ENCODE measurements at places on chromosomes 2 and 18.
A peak's percentile ranks its signal among the peaks of the same experiment; 100 is the strongest.

- DNase-seq, result no peak
Measured at GRCh38 chr2:28991460-28991859, 10.4 kb downstream of the TOGARAM2 start.

- no peak for DNase-seq
Measured at GRCh38 chr18:23563377-23564043, 22.8 kb downstream of the NPC1 start.

- no peak for DNase-seq
Measured at GRCh38 chr18:8749492-8749891, 44.1 kb downstream of the MTCL1 start.

GRCh38 chr18:42882122-42882521, 233.4 kb downstream of the RIT2 start:
- DNase-seq, result peak; percentile 48

GRCh38 chr2:39033980-39034379, 86.9 kb downstream of the SOS1 start:
- DNase-seq, result peak; percentile 4

- no peak for DNase-seq
Measured at GRCh38 chr18:46034230-46034629, 37.8 kb downstream of the PSTPIP2 start.

DNA sequence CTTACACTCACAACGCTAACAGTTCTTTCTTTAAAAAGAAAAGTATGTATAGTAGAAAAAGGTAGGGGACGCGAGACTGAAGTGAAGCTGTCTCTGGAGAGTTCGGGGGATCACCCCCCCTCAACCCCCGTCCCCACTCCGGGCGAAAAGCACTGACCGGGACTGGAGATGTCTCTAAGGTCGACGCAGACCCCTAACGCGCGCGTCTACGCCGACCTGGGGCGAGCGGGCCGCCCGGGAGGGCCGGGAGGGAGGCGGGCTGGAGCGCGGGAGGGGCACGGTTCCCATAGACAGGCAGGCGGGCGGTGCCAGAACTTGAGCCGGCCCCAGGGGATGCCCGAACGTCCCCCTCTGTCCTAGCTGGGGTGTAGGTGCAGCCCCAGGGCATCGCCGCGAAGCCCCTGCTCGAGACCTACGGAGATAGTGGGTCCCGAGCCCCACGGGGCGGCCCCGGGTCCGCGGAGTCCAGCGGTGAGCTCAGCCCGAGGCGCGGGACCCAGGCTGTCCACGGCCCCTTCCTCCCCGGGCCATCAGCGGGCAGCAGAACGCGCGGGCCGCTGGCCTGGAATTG, 82.2 kb downstream of the CHRNA1 start:
- DNase-seq, result no peak

- no peak for DNase-seq
Measured at GRCh38 chr2:25418944-25419677, 77.4 kb upstream of the DNMT3A start.

DNA sequence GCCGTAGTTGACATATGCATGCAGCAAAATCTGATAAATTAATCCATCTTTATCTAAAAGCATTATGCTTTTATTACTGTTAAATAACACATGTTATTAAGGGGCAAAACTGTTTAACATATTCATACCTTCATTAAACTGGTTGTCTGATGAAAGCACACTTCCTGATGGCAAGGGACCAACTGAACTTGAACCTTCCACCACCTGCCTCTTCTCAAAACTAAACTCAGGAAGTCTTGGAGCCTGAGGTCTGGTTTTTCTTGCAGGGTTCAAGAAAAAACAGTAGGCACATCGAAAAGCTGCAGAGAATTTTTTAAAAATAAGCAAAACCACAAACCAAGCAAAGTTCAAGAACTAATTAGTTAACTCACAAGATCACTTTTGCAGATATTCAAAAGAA, 64.9 kb downstream of the LNPK start:
- DNase-seq, result no peak

DNA sequence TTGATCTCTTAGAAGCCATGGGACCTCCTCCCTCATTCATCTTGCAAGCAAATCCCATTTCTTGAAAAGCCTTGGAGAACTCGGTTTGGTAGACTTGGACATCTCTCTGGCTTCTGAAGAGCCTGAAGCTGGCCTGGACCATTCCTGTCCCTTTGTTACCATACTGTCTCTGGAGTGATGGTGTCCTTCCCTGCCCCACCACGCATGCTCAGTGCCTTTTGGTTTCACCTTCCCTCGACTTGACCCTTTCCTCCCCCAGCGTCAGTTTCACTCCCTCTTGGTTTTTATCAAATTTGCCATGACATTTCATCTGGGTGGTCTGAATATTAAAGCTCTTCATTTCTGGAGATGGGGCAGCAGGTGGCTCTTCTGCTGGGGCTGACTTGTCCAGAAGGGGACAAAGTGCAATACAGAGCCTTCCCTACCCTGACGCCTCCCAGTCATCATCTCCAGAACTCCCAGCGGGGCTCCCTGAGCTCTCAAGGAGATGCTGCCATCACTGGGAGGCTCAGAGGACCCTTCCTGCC, 20.0 kb downstream of the FOSL2 start:
- DNase-seq, result no peak

DNA sequence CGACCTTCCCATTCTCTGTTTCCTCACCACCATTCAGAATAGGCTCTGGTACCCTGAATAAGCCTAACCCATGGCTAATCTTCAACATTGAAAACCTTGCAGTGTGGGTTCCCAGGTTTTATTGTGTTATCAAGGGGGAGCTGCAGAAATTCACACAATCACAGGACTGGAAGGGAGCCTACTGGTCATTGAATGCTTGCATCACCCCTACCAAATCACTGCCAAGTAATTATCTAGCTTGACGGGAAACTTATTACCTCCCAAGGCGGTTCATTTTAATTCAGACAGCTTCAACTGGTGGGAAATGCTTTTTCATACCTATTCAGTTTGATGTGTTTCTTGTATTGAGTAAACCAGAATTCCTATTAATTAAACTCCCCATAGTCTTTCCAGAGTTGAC, 33.6 kb upstream of the EFEMP1 start:
- DNase-seq, result no peak

GRCh38 chr2:46812361-46813019, 103.1 kb downstream of the MCFD2 start:
- DNase-seq, result peak; percentile 95

DNA sequence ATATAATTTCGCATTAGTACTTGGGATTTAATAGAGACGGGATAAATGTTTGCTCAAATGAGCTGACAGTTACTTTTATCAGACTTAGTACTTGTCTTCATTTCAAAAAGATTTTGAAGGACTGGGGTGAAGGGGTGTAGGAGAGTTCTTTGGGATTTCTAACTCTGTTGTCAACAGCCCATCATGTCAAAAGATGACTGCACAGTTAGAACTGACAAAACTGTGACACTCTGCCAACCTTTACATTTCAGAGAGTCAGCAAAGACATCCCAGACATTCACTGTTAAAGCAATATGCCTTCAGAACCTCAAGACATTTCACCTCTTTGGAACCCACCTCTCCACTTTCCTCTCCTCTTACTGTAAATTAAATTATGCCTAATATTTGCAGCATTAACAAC, 285.4 kb upstream of the SPHKAP start:
- DNase-seq, result no peak

GRCh38 chr2:206955253-206955652, 15.9 kb downstream of the CPO start:
- no peak for DNase-seq

DNA sequence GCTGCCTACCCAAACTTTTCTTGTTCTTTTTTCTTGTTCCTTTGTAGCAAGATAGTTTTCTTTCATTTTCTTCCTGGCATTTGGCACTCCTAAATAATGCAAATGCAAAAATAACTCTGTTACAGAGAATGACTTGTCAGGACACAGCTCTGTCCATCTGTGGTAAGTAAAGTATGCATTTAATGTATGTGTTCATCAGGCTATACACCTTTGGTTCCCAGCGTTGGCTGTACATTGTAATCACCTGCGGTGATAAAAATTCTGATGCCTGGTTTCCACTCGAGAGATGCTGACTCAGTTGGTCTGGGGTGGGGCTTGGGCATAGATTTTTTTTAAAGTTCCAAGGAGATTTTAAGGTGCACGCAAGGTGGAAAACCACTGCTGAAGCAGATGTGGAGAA, at the start of gene SERPINB13:
Gene SERPINB13 (plus strand): TSS at position 378 of the 400 bp plus-strand sequence. CDS start 1,325 bp downstream, outside the sequence.
- DNase-seq, result no peak

- DNase-seq, result no peak
Measured at GRCh38 chr2:43082903-43083677, 143.3 kb downstream of the ZFP36L2 start.

- DNase-seq, result no peak
Measured at GRCh38 chr18:76978616-76979015, 154.0 kb downstream of the MBP start.

DNA sequence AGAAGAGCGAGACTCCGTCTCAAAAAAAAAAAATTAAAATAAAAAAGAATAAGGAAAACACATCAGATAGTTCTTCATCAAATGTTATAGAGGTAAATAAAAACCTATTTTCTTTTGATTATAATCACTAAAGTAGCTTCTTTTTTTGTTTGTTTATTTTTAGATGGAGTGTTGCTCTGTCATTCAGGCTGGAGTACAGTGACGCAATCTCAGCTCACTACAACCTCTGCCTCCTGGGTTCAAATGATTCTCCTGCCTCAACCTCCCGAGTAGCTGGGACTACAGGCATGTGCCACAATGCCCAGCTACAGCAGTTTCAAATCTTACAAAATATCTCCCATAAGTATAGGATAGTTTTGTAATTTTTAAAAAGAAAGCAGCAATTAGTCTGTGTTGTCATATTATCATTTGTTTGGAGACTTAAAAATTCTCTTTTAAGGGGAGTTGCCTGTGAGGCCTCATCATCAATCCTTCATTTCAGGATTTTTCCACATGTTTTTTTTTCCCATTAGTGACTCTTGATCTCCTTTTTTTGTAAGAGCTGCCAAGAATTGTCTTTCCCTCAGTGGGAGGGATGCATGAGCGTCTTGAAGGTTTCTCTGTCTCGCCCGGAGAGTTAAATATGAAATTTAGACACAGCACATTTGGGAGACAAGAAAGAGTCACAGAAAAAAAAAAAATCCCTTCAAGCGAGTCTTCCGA, 275.9 kb downstream of the CDCA7 start:
- DNase-seq, result peak; percentile 6

DNA sequence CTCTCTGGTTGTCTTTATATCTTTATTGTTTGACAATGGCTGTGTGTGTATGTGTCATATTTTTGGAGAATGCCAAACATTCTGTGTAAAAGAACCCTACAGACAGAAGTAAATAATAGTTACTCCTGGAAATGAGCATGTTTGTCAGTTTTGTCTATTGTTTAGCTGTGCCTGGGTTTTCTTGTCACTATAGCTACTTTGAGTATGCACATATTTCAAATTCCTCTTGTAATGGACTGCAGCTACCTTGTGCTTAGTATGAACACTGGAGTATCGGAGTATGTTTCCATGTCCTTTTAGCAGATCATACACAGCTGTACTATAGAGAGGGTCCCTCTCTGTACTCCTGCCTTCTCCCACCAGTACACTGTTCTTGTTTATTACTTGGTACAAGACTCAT, 58.0 kb upstream of the DOCK10 start:
- DNase-seq, result no peak

DNA sequence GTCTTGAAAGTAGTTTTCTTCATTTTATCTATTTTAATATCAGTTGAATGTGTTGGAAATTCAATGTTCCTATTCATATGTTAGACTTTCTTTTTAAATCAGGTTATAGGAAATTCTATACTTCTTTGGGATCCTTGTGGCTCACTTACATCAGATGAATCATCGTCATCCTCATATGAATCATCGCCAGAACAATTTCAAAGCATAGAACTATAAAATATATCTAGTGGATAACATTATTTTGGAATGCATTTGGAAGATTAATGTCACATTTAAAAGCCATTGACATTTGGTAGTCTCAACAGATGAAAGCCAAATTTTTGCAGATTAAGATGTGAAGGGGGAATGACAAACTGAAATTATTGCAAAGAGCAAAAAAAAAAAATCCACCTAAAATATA, 94.1 kb downstream of the FAM161A start:
- DNase-seq, result peak; percentile 48

DNA sequence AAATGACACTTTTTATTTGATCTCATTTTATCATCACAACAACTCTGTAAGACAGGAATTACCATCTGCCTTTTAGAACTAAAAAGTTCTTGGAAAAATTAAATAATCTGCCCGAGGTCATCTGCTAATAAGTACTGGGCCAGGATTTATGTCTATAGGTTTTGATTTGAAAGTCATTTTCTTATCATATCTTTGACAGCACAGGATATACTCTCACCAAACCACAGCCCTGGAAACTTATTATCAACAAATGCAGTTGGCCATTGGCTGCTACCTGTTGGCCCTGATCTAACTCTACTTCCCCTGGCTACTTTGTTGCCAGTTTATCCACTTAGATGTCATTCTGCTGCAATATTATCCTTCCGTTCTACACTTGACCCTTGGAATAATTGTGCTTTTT, 354.6 kb downstream of the RAD51AP2 start:
- DNase-seq, result no peak

GRCh38 chr2:119116411-119117295, 41.9 kb downstream of the C1QL2 start:
- DNase-seq, result no peak

GRCh38 chr2:231343988-231344387, 51.5 kb upstream of the B3GNT7 start:
- DNase-seq, result no peak

DNA sequence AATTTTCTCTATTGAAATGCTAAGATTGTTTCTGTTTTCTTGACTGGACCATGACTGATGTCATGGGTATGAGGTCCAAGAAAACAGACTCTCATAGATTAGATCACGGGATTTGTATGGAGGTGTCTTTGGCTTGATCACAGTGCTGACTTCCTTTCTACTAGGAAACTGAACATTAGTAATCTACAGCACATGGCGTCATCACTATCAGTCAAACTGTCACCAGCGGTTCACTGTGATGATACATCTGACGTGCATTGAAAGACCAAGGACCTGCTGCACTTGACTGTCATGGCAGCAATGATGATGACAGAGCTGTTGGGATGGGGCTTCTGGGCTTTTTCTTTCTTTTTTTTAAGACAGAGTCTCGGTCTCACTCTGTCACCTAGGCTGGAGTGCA, 28.2 kb upstream of the IMPA2 start:
- no peak for DNase-seq

DNA sequence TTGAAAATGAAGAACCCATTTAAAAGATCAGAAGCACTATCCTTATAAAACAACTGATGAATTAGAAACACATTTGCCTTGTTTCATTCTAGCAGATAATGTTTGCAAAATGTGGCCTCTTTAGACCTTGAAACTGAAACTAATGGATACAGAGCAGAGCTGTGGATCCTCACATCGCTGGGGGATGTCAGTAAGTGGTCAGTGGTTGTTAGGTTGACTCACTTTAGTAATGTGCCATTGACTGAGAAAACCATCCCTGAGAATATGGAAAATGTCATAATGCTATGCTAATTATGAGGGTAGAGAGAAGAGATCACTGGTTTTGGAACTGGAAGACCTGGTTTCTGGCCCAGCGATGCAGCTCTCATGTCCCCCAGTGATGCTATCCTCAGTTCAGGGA, 176.7 kb downstream of the MYO1B start:
- no peak for DNase-seq

- DNase-seq, result peak; percentile 59
Measured at GRCh38 chr2:182897137-182897536, 30.7 kb upstream of the FRZB start.

GRCh38 chr2:111100087-111100764, 20.5 kb upstream of the BCL2L11 start:
- DNase-seq, result no peak

GRCh38 chr18:24173997-24174396, 35.1 kb downstream of the CABYR start:
- no peak for DNase-seq

- peak; percentile 64 for DNase-seq
Measured at GRCh38 chr2:230408244-230408842, 7.7 kb upstream of the SP100 start.
